Sigmoid colon (tissue), 7 donors: ENCODE measurements at places on chromosomes 1 and 21. TPM values are rescaled to one million over a fixed set of nuclear protein-coding genes. Genes with fewer than 3 reads are reported as not detected.

DNA sequence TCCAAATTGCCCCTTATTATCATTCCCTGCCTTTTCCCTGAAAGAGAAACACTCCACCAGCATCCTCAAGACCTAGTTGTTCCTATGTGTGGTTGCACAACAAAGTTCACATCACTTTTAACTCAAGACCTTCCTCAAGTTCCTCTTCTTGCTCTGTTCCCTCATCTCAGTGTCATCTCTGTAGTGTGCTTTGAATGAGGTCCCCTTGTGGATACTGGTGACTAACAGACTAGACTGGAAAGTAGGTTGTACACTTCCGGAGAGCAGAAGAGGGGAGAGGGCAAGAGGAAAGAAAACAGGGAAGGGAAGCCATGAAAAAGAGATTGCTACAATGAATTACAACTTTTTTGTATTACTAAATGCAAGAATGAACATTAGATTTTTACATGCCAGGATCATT is 853.8 kb downstream of the USP25 start:
- H3K27me3 ChIP-seq: no peaks in the 10 kb centered on the region
- no peaks in the 10 kb centered on the region for H3K36me3 ChIP-seq
- H3K4me3 ChIP-seq: no peak overlapping the region
- no peak overlapping the region for H3K27ac ChIP-seq
- no peaks in the 10 kb centered on the region for H3K4me1 ChIP-seq

- no peak for DNase-seq
- H3K4me3 ChIP-seq: no peak overlapping the region
- H3K27ac ChIP-seq: no peak overlapping the region
- H3K36me3 ChIP-seq: no peaks in the 10 kb centered on the region
These were observed 11.8 kb downstream of the RIIAD1 start for GRCh38 chr1:151733126-151733525.

- no peak overlapping the region for H3K27ac ChIP-seq
- H3K4me1 ChIP-seq: no peaks in the 10 kb centered on the region
- no peaks in the 10 kb centered on the region for H3K36me3 ChIP-seq
- H3K27me3 ChIP-seq: peaks cover 11% of the 10 kb centered on the region
These were observed 15.5 kb downstream of the TRPM2 start for GRCh38 chr21:44368711-44369446.

DNA sequence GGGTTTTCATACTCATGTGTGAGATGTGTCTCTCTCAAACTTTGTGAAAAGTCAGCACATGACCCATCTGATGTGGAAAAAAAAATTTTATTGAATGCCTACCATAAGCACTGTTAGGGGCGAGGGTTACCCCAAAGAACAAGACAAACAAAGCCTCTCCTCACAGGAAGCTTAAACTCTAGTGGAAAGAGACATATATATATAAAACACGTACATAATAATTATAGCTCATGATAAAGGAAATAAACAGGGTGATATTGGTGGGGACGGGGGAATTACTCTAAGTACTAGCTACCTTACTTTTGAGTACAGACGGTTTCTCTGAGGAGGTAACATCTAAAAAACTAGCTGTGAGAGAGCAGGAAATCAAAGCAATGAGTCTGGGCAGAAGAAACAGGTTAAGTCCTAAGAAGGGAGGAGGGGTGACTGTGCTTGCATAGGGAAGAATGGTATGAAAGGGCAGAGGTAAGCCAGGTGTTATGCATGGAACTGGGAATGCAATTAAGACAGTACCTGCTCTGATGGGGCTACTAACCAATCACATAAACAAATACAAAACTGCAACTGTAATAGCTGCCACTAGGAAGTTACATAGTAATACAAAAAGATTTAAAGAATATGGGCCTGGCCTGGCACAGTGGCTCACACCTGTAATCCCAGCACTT is 4.5 kb downstream of the LIN9 start:
- no peak overlapping the region for H3K4me3 ChIP-seq
- H3K4me1 ChIP-seq: peaks cover 9% of the 10 kb centered on the region
- H3K27ac ChIP-seq: no peak overlapping the region
- H3K27me3 ChIP-seq: no peaks in the 10 kb centered on the region

The NR5A2 gene
- total RNA-seq: 1.4 TPM

- no peak overlapping the region for H3K4me3 ChIP-seq
These were observed 13.9 kb upstream of the PDIK1L start for GRCh38 chr1:26097696-26098095.

DNA sequence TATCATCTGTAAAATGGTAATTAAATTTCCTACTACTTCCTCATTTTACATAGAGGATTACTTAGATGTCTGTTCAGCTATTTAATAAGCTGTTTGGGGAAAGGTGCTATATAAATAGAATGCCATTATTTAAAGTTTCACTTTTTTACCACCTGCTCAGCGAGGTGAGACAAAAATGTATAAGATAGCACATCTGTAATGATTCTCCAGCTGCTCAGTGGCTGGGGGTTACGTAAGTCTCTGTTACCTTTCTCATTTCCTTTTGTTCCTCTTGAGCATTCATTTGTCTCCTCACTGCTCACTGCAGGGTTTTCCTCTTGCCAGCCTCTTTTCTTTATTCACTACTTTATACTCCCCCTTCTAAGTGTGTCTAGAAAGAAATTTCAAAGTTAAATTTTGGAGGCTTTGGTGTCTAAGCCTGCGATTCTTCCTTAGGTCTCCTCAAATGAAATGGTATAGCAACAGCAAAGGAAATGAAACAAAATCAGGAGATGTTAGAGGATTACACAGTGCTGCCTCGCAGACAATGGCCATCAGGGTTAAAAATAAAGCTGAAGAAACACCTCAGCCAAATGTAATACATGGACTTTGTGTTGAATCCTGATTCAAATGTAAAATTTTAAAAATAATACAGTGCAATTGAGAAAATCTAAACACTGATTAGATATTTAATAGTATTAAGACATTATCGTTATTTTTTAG is 6.8 kb downstream of the RGS8 start:
- H3K36me3 ChIP-seq: no peaks in the 10 kb centered on the region
- H3K4me3 ChIP-seq: no peak overlapping the region
- no peak overlapping the region for H3K27ac ChIP-seq
- no peaks in the 10 kb centered on the region for H3K27me3 ChIP-seq

The ALX3 gene
- total RNA-seq: not detected

The OR10J1 gene
- total RNA-seq: not detected

DNA sequence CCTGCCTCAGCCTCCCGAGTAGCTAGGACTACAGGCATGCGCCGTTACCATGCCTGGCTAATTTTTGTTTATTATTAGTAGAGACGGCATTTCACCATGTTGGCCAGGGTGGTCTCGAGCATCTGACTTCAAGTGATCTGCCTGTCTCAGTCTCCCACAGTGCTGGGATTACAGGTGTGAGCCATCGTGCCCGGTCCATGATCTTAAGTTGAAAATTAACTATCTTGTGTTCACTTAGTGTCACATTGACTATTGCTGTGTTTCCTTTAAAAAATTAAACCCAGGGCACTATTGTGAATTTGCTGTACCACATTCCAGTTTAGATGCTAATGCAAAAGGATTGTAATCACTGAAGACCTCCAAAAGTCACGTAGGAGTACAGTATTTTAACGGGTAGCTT is 14.1 kb downstream of the CMPK1 start:
- peaks cover 8% of the 10 kb centered on the region for H3K4me1 ChIP-seq
- no peak overlapping the region for H3K4me3 ChIP-seq
- H3K27ac ChIP-seq: no peak overlapping the region
- H3K27me3 ChIP-seq: no peaks in the 10 kb centered on the region
- no peaks in the 10 kb centered on the region for H3K36me3 ChIP-seq

The LPGAT1 gene
- total RNA-seq: 46.7 TPM

GRCh38 chr1:107004421-107004820 is 52.1 kb upstream of the PRMT6 start:
- H3K27me3 ChIP-seq: no peaks in the 10 kb centered on the region
- no peaks in the 10 kb centered on the region for H3K4me1 ChIP-seq
- no peak overlapping the region for H3K4me3 ChIP-seq
- no peaks in the 10 kb centered on the region for H3K36me3 ChIP-seq

The DNTTIP2 gene
- 24.6 TPM for total RNA-seq

- no peak overlapping the region for H3K4me3 ChIP-seq
- no peaks in the 10 kb centered on the region for H3K27me3 ChIP-seq
- peaks cover 67% of the 10 kb centered on the region for H3K4me1 ChIP-seq
- H3K36me3 ChIP-seq: no peaks in the 10 kb centered on the region
- H3K27ac ChIP-seq: no peak overlapping the region
These were observed 19.2 kb downstream of the NFASC start for GRCh38 chr1:204889681-204890383.

DNA sequence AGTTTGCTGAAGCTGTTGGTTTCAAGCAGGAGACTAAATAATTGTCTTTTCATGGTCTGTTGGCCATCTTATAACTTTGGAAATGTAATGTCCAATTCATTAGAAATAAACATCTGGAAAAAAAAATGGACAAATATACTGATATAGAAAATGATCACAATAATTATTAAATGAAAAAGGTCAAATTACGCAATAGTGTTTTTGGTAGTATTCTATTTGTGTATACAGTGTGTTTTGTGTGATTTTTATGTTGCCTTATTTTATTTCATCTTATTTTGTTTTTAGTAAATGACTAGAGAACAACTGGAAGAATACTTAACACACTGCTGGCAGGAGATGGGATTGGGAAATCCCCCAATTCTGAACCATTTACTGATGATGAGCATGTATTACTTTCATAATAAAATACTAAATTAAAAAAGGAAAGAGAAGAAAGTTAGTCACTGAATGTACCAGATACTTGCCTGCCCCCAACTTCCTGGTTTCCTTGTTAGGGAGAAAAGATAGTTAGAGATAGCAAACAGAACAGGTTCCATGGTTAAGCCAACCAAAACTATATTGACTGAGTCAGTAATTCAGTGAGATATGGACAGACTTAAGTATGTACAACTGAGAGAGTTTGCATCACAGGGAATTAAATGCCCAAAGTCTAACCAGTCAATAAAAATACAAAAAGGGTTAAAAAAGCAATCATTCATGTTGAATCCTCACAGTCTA is 24.0 kb upstream of the SAMD13 start:
- no peak for DNase-seq
- H3K4me3 ChIP-seq: no peak overlapping the region
- H3K4me1 ChIP-seq: no peaks in the 10 kb centered on the region
- no peaks in the 10 kb centered on the region for H3K27me3 ChIP-seq
- no peaks in the 10 kb centered on the region for H3K36me3 ChIP-seq
- no peak overlapping the region for H3K27ac ChIP-seq

The RGS8 gene
- not detected for total RNA-seq

- no peaks in the 10 kb centered on the region for H3K4me1 ChIP-seq
- no peak overlapping the region for H3K4me3 ChIP-seq
- no peaks in the 10 kb centered on the region for H3K36me3 ChIP-seq
- H3K27ac ChIP-seq: no peak overlapping the region
- no peak for DNase-seq
These were observed 318.5 kb downstream of the BRINP3 start for GRCh38 chr1:190159146-190159545.

- H3K4me1 ChIP-seq: no peaks in the 10 kb centered on the region
- H3K27ac ChIP-seq: no peak overlapping the region
- H3K4me3 ChIP-seq: no peak overlapping the region
- no peaks in the 10 kb centered on the region for H3K36me3 ChIP-seq
- no peaks in the 10 kb centered on the region for H3K27me3 ChIP-seq
These were observed 33.5 kb downstream of the CAPN8 start for GRCh38 chr1:223631956-223632355.

The LRRC52 gene
- total RNA-seq: not detected

DNA sequence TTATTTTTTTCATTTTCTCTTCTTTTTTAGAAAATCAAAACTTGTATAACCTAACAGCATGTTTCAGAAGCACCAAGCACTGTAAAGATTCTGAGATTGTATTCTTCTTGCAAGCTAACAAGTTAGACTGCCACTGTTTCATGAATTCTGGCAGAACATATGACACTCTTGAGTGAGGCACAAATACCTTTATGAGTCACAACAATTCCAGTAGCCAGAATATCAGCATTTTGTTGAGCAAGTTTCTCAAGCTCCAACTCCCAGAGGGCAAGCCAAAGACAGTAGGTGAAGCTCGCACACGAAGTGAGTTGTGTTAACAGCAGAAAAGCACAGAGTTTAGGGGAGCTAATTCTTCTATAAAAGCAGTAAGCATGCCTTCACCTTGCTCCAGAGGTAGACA is 268.8 kb upstream of the NCAM2 start:
- no peaks in the 10 kb centered on the region for H3K27me3 ChIP-seq
- no peak overlapping the region for H3K4me3 ChIP-seq
- H3K4me1 ChIP-seq: no peaks in the 10 kb centered on the region
- no peak for DNase-seq

The SPRR1A gene
- total RNA-seq: not detected

- H3K4me3 ChIP-seq: no peak overlapping the region
- H3K4me1 ChIP-seq: no peaks in the 10 kb centered on the region
- DNase-seq: no peak
- peaks cover 14% of the 10 kb centered on the region for H3K27me3 ChIP-seq
These were observed 29.5 kb downstream of the ARHGEF16 start for GRCh38 chr1:3483801-3484444.

The SPRR1B gene
- not detected for total RNA-seq

The ARMH1 gene
- total RNA-seq: 0.33 TPM

The AGMAT gene
- total RNA-seq: not detected

DNA sequence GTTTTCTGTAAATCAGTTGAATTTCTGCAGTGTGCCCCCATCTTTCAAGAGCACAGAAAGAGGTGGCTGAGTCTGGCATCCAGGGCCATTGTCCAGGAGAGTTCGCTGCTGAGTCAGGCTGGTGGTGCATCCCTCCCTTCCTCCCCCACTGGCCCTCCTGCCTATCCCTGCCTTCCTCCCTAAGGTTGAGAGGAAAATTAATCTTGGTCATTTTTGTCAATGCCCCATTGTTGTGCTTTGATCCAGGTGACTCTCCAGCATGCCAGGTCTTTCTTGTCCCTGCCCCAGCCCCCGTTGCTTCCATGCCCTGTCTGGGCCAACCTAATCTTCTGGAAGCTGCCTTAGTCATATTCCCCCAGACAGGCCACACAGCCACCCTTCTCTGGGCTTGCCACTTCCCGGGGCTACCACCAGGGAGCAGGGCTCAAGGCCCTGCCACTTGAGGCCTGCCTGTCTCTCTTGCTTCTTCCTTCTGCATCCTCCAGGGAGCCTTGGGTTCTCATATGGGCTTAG is 26.6 kb downstream of the PROK1 start:
- no peaks in the 10 kb centered on the region for H3K4me1 ChIP-seq
- DNase-seq: no peak
- H3K27me3 ChIP-seq: no peaks in the 10 kb centered on the region

GRCh38 chr21:31558962-31559367 is 100.5 kb upstream of the SOD1 start:
- peaks cover 14% of the 10 kb centered on the region for H3K27me3 ChIP-seq
- peaks cover 26% of the 10 kb centered on the region for H3K4me1 ChIP-seq
- H3K27ac ChIP-seq: no peak overlapping the region
- peak overlapping the region; percentile 59 for H3K4me3 ChIP-seq
- no peaks in the 10 kb centered on the region for H3K36me3 ChIP-seq
- peak; percentile 86 for DNase-seq

The ROR1 gene
- 27.3 TPM for total RNA-seq

The SEC22B gene
- 27.3 TPM for total RNA-seq

- no peaks in the 10 kb centered on the region for H3K36me3 ChIP-seq
- H3K27me3 ChIP-seq: no peaks in the 10 kb centered on the region
- no peak for DNase-seq
- H3K4me3 ChIP-seq: no peak overlapping the region
- no peaks in the 10 kb centered on the region for H3K4me1 ChIP-seq
These were observed 39.3 kb downstream of the TCP10L start for GRCh38 chr21:32545948-32546441.

GRCh38 chr21:32413697-32414578 is 1.4 kb downstream of the EVA1C start:
- no peaks in the 10 kb centered on the region for H3K27me3 ChIP-seq
- peak overlapping the region; percentile 70 for H3K4me3 ChIP-seq
- peak; percentile 81 for DNase-seq

GRCh38 chr1:233730809-233731208 is 116.9 kb downstream of the KCNK1 start:
- no peaks in the 10 kb centered on the region for H3K36me3 ChIP-seq
- no peaks in the 10 kb centered on the region for H3K27me3 ChIP-seq
- no peaks in the 10 kb centered on the region for H3K4me1 ChIP-seq
- no peak overlapping the region for H3K4me3 ChIP-seq
- DNase-seq: no peak
- no peak overlapping the region for H3K27ac ChIP-seq
